ENCODE measurements at places on chromosomes 4 and X.

- DNase-seq, result peak; percentile 78
These were observed 88.6 kb downstream of the IRF2 start for GRCh38 chr4:184385705-184386141.

- DNase-seq, result no peak
These were observed 34.1 kb downstream of the HTRA3 start for GRCh38 chr4:8303485-8304281.

DNA sequence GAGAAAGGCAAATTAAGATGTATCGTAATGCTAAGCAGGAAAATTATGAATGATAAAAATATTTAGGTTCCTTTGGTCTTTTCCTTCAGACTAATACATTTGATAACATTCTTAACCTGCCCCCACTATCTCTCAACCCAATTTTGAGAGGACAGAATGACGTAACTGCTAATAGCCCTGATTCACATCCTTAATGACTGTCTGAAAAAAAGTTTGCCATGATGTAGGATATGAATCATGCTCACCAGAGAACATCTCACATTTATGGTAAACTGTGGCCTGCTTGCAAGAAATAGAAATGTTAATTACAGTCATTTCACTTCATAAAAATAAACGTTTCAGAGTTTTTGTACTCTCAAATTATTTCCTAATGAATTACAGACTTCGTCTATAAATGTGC, 128.0 kb upstream of the VEGFC start:
- no peak for DNase-seq

DNA sequence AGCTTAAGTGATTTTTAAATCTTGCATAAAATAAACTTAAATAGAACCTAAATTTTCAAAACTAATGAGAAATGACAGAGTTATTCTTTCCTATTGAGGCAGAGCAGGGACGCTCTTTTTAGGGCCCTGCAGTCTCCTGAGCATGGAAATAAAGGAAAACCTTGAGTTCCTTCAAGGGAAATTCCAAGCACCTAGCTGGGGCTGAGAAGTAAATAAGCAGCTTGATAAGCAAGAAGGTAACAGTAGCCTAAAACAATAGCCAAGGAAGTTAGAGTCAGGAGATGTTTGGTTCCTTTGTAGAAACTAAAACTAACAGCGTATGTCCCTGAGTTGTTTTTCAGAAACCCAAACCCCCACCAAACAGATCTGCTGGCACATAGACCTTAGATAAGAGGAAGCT, 174.6 kb downstream of the COL25A1 start:
- DNase-seq, result no peak

- no peak for DNase-seq
These were observed 593.8 kb downstream of the SMARCA1 start for GRCh38 chrX:128929271-128930057.

DNA sequence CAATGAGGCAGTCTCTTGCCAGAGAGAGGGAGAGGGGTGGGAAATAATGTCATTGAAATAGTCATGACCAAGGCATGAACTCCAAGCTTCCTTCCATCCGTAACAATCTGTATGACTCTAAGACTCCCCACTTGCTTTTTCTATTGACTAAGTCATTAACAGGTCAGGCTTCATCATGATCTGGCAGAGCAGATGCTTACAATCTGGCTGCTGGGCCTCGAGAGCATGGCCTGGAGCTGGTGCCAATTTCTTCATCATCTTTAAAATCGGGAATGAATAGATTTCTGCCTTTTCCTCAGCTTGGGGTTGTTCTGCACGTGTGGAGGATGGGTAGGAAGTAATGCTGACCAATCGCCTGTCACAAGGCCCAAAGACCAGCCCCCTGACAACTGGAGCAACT, 280.6 kb upstream of the CLNK start:
- DNase-seq, result no peak

DNA sequence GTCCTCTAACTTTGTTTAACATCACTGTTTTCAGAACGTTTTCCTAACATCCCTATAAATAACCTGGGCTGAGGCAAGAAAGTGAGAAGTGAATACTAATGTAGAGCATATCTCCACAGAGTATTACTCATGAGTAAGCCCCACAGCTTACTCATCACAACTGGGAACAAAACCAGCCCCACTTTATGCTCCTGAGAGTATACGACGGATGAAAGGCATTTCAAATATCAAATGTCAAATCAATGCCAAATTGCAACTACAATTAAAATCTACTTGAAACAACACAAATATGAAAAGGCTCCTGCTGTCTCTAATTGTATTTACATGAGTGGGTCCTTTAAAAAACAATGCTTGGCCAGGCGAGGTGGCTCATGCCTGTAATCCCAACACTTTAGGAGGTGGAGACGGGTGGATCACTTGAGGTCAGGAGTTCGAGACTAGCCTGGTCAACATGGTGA, 41.2 kb downstream of the SH3RF1 start:
- no peak for DNase-seq

- no peak for DNase-seq
These were observed 828 bp upstream of the BBS12 start for GRCh38 chr4:122731676-122732075.

DNA sequence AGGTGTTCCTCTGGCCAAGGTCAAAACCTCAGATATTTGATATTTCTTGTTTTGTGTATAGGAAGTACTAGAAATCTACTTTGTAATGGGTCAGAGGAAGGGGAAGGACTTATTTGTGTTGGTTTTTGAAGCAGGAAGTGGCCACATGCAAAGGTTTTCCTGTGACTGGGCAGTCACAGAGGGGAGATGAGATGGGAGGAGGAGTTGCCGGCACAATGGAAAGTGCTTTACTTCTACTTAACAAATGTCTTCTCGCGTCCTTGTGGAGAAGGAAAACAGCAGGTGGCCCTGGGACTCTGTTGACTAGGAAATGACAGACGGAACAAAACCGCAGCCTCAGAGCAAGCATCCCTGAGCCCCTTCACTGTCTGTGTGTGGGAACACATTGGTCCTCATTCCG, 46.6 kb downstream of the SHROOM2 start:
- no peak for DNase-seq

DNA sequence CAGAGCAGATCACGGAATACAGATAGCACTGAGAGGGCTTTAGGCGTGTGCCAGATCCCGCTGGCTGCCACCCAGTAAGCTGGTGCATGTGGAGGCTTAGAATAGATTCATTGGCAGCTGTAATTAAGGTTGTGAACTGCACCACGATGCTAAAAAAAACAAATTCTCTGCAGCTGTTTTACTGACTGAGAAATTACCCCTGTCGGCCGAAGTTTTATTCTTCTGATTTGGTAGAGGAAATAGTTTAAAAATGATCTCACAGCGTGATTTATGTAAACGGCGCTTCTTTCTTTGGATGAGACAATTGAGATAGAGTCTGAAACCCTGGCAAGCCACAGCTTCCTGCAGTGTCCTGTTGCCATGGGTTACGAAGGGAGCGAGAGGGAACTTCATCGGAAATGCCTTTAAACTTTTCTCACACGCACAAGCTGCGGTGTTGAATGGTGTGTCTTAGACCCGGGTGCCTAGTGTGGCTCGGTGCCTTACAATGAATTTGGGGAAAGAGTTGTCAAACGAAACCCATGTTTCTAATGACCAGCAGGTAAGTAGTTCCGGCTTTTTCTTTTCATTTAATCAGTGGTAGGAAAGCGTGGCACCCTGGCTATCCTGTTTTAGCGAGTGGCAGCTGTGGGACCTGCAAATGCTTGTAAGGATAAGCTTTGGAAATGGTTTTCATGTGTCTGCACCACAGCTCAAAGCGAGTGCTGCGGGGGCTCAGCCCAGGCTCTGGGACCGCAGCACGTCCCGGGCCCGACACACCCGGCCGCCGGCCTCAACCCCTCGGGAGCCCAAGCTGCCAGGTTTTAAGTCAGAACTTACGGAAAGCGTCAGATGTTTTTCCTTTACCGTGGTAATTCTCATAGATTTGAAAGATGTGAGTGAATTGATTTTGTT, 71.7 kb upstream of the HGFAC start:
- DNase-seq, result peak; percentile 57

DNA sequence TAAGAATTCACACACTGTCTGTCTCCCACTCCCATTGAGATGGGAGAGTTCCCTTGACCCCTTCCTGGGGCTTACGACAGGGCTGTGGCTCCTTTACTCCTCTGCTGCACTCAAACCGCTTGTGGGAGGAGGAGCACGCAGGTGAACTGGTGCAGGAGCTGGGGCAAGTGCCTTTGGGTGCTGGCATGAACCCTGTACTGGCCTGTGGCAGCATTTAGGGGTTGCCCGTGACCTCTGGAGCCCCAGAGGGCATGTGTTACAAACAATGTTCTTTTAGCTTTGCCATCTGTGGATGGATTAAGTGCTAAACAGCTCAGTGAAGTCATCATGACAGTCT, 21.8 kb upstream of the FTHL17 start:
- no peak for DNase-seq

GRCh38 chrX:39631276-39632229, 466.2 kb downstream of the BCOR start:
- DNase-seq, result no peak

DNA sequence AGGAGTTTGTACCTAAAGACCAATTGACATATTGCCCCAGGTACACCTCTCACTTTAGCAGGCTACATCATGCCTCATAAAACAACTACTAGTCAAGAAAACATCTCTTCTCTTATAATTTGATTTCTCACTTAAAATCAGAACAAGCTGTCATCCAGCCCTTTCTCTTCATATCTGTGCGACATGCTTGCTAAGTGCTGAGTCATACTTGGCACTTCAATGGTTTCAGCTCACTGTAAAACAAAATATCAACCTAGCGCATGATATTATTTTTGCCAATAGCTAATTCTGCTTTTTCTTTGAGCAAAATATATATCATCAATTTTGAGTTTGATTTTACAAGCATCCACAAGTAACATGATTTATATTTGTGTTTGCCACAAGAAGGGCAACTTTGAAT, 27.9 kb upstream of the FUNDC1 start:
- DNase-seq, result no peak

DNA sequence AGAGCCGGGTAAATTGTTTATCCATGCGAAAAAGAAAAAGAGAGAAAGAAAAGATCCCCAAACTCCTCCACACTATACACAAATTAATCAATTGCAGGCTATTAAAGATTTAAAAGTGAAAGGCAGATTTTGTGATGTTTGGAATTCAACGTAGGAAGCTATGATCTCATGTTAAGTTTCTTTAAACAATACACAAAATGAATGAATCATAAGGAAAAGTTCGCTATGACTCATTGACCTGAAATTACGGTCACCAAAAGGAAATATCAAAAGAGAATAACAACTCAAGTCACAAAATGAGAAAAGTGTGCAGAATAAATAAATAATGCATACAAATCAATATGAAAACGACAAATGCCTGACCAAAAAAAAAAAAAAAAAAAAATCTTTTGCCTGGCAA, 28.6 kb downstream of the CLNK start:
- no peak for DNase-seq

DNA sequence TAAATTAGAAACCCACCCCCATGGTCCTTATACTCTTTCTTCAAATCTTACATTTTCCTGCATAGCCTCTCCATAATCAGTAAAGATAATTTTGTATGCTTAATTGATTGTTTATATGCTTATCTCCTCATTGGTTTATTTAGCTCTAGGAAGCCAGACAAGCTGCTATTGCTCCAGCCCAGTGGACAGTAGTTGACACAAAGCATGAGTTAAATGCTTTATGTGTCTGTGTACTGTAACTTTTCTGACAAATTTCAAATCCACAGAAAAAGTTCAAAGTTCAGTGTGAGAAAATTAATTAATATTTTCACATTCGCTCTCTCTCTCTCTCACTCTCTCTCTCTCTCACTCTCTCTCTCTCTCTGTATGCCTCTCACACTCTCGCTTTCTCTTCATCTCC, 181.7 kb downstream of the GABRB1 start:
- DNase-seq, result no peak

GRCh38 chr4:173237762-173238161, 69.2 kb downstream of the GALNT7 start:
- no peak for DNase-seq

DNA sequence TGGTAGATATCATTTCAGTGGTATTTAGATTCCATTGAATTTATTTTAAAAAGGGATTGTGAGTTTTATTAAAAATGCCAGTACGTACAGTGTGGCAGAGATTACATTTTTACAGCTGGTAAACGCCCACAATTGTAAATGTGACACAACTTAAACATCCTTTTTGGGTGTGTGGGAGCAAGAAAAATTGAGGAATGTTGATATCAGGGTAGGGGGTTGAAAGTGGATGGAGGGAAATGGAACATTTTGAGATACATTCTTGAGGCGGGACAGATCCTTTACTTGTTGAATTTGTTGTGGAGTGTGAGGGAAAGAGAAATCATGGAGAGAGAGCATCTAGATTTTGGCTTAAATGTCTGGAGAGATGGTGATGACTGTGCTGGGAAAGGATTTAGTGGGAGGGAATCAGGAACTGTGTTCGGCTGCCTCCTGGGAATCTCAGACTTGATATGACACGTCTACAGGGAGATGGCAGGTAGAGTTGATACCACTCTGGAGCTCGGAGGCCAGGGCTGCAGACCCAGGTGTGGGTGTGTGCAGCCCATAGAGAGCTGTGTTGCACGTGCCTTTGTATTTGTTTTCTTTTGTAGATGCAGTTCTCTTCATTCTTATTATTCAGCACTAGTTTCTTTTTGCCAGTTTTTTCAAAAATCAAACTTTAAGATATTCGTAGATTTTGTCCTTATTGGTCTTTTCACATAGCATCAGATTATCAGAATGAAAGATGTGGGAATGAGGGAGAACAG, 10.8 kb downstream of the TMEM131L start:
- DNase-seq, result no peak

- DNase-seq, result no peak
These were observed 937 bp downstream of the HELQ start for GRCh38 chr4:83454686-83455085.

- peak; percentile 83 for DNase-seq
These were observed 201.9 kb upstream of the AGTR2 start for GRCh38 chrX:115968436-115969252.

GRCh38 chrX:49174723-49175122, 3.0 kb downstream of the PLP2 start:
- peak; percentile 1 for DNase-seq

- no peak for DNase-seq
These were observed 30.7 kb upstream of the HUWE1 start for GRCh38 chrX:53717205-53717604.

DNA sequence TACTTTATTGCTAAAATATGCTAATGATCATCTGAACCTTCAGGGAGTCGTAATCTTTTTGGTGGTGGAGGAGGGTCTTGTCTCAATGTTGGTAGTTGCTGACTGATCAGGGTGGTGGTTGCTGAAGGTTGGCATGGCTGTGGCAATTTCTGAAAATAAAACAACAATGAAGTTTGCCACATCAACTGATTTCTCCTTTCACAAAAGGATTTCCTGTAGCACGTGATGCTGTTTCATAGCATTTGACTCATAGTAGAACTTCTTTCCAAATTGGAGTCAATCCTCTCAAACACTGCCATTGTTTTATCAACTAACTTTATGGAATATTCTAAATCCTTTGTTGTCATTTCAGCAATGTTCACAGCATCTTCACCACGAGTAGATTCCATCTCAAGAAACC, 19.3 kb downstream of the DDIT4L start:
- no peak for DNase-seq

GRCh38 chr4:182018691-182019090, 224.5 kb upstream of the TENM3 start:
- no peak for DNase-seq
